Heart left ventricle (tissue), 16 donors: ENCODE measurements at places on chromosomes 6 and 20. TPM values are rescaled to one million over a fixed set of nuclear protein-coding genes. Genes with fewer than 3 reads are reported as not detected.

- no peak for DNase-seq
These were observed 38.3 kb downstream of the MRS2 start for GRCh38 chr6:24440897-24441598.

DNA sequence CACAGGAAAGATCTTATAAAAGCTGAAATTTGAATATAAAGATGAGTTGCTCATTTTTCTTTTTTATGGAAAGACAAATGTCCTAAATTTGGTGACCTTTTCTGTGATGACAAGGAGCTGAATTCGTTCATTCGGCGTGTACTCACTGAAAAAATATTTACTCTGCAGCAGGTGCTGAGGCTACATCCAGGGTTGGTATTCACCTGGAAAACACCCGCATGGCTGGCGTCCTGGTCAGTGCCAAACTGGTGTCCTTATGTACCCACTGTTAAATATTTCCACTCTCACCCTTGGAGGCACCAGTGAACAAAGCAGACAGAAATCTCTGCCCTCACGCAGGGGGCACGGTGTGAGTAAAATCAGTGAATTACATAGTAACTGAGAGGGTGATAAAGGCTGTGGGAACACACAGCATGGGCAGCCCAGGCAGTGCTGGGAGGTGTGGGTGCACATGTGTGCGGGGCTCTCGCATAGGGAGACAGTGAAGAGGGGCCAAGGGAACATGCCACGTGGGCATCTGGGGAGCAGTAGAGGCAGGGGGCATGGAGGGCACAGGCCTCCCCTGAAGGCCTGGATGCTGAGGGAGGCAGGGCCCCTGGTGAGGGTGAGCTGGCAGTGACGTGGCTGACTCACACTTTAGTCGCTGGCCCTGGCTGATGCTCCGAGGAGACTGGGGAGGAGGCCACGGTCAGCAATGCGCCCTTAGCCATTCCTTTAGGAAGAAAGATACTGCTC lies 89.7 kb downstream of the INSM1 start:
- DNase-seq: no peak

DNA sequence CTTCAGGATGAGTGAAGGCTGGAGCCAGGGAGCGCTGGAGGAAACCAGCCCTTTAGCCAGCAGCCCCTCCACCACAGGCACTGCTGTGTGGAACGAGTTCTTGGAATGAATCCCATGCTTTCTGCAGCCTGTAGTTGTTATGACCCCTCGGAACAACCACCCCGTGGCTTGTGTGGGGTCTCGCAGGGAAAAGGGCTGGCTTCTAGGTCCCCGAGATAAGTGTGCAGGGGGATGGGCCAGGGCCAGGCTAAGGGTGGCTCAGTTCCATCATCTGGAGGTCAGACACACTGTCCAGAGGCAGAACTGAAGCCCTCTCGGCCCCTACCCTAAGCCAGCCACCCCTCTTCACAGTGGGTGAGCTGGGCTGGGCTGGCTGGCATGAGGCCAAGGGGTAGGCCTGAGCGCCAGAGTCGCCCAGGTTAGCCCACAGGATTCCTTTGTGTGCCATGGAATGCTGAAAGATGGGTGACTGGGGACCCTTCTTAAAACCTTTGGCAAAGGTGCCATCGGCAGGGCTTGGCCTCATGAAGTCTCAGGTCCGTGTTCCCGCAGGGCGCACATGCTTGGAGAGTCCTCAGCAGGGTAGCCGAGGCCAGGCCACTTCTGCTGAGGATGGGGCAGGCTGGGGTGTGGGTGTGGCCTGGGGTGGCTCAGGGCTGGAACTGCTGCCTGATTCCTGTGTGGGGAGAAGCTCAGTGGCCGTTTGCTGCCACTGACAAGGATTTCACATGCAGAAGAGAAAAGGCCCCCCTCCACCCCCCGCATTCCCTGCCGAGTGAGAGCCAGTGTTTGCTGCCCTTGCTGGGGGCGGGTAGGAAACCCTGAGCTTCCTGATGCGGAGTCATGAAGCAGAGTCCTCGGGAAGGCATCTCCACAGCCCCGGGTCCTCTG lies 24.6 kb downstream of the SPATA2 start:
- no peak for DNase-seq

GRCh38 chr6:51817832-51818231 lies 269.6 kb downstream of the PKHD1 start:
- DNase-seq: no peak

DNA sequence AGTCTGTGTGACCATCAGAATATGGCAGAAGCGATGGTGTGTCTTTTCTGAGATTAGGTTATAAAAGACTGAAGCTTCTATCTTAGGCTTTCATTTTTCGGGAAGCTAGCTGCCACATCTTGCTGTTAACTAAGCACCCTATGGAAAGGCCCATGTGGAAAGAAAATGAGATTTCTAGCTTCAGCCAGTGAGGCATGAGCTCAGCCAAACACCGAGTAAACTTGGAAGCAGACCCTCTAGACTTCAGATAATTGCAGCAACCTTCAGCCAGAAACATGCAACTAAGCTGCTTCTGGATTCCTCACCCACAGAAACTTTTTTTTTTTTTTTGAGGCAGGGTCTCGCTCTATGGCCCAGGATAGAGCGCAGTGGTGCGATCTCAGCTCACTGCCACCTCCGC lies 20.6 kb downstream of the LOC128125822 start:
- DNase-seq: no peak

- no peak for DNase-seq
These were observed 69.4 kb upstream of the PRL start for GRCh38 chr6:22366214-22366613.

- no peak for DNase-seq
These were observed 98.5 kb downstream of the ARMC2 start for GRCh38 chr6:108946695-108947094.

DNA sequence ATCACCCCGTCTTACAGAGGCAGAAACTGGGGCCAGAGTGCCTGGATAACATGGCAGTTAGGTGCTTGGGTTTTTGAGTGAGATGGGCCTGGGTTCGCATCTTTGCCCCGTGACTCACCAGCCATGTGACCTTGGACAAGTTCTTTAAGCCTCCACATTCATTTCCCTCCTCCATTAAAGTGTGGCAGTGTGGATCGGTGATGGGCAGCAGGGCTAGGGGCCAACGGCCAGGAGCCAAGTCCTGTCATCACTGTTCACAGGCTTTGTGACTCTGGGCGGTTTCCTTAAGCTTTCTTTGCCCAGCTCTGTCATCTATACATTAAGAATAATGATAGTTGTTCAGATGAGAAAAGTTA lies 85.5 kb upstream of the PMEPA1 start:
- no peak for DNase-seq

DNA sequence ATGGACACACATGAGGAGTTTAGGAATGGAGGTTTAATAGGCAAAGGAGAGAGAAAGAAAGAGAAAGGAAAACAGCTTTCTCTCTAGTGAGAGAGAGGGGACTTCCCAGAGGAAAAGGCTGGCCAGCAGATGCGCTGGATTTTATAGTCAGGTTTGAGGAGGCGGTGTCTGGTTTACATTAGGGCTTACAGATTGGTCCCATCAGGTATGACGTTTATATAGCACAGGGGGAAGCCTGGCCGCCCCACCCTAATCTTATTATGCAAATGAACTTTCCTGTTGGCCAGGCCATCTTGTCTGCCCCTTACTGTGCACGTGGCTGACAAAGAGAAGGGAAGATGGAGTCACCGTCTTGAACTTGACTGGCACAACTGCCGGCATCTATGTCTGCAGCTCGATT lies 86.6 kb upstream of the QKI start:
- DNase-seq: no peak

- DNase-seq: no peak
These were observed 32.5 kb downstream of the PHACTR3 start for GRCh38 chr20:59636766-59637370.

DNA sequence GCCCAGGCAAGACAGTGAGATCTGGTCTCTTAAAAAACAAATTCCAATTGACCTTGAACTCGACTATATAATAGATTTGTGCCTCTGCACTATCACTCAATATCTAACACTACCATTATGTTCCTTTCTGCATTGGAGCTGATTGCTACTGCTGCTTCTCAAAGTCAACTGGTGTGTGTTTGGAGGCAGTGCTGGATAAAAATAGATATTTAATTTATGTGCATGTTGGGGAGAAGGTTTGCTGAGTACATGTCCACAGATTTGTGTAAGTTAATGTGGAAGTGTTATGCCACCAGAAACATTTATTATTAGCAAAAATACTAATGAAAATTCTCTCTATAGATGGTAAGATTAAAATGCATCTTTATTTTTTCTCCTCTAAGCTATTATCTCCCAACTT lies 39.5 kb downstream of the ATP9A start:
- no peak for DNase-seq

- no peak for DNase-seq
These were observed 101.9 kb downstream of the EPB41L2 start for GRCh38 chr6:130961148-130961547.

DNA sequence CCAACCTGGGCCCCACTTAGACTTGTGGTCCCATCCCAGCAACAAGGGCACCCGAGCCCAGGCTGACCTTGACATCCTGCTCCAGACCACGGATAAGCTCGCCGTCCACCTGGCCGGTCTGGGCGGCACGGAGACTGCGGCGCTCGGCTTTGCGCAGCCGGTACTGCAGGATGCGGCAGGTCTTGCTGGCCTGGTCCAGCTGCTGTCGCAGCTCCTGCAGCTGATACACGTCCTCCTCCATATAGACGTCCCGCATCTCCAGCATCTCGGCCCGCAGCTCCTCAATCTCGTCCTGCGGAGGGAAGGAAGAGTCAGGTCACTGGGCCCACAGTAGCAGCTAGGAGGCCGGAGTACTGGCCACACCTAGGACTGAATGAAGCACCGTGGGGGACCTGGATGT lies 36.8 kb upstream of the TLDC2 start:
- DNase-seq: no peak

DNA sequence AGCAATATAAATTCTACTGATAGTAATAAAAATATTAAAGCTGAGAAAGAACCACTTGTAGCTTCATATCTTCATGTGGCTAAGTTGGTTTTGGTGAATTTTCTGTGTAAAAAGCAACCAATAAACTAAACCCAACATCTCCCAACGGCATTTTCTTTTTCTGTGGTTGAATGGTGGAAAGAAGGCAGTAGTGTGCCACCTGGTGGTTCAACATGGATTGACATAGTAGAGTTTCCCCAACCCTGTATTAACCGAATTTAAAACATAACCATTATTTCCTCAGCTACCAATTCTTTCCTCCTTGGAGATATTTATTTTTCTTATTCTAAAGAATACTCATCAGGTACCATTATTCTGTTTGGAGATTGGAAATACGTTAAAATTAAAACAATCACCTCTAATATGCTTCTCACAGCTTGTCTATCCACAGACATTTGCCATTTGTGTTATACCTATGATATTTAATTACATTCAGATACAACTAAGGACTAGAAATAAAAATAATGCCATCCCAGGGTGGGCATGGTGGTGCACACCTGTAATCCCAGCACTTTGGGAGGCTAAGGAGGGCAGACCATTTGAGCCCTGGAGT lies 117.1 kb upstream of the EEF1E1 start:
- DNase-seq: peak; percentile 14

- DNase-seq: no peak
These were observed 654.8 kb downstream of the RNF144B start for GRCh38 chr6:19041906-19042305.

DNA sequence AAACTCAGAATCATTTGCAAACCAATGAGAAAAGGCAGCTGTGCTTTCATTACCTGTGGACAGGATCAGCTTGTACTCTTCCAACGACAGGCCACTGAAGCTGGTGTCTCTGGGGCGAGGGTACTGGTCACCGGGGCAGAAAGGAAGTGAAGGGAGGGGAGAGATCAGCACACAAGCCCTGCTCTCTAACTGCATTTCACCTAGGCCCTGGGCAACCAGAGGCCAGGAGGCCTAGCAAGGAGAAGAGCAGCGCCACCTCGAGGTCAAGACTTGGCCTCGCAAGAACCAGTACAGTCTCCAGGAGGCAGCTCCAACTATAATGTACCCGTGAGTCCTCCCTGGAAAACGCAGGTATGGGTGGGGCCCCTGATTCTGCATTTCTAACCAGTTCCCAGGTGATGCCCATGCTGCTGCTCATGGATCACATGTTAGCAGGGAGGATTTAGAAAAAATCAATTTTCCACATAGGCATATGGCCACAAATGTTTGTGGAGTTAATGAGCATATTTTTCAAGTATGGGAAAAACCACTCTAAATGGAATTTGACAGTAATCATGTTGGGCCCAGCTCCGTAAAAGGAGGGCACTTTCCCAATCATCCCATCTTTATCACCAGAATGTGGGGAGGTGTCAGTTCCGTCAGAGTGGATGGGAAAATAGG lies 11.0 kb downstream of the UQCC2 start:
- DNase-seq: peak; percentile 50

GRCh38 chr20:40508821-40509220 lies 180.2 kb downstream of the MAFB start:
- no peak for DNase-seq

DNA sequence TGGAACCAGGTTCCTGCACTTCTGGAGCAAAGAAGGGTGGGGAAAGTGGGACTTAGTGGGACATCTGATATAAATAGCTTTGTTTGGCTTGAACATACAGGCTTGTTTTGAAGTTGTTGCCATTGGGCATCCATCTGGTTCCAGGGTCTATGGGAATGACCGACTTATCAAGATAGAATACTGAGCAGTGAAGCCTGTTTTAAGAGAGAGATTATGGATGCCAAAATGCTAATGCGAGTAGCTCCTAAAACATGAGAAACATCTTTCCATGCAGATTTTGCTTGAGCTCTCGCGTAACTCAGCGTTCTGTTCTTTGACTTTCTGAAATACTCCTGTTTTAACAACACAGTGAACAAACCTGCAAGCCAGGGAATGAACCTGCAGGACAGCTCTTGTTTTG lies 98.5 kb downstream of the ANKS1A start:
- no peak for DNase-seq

DNA sequence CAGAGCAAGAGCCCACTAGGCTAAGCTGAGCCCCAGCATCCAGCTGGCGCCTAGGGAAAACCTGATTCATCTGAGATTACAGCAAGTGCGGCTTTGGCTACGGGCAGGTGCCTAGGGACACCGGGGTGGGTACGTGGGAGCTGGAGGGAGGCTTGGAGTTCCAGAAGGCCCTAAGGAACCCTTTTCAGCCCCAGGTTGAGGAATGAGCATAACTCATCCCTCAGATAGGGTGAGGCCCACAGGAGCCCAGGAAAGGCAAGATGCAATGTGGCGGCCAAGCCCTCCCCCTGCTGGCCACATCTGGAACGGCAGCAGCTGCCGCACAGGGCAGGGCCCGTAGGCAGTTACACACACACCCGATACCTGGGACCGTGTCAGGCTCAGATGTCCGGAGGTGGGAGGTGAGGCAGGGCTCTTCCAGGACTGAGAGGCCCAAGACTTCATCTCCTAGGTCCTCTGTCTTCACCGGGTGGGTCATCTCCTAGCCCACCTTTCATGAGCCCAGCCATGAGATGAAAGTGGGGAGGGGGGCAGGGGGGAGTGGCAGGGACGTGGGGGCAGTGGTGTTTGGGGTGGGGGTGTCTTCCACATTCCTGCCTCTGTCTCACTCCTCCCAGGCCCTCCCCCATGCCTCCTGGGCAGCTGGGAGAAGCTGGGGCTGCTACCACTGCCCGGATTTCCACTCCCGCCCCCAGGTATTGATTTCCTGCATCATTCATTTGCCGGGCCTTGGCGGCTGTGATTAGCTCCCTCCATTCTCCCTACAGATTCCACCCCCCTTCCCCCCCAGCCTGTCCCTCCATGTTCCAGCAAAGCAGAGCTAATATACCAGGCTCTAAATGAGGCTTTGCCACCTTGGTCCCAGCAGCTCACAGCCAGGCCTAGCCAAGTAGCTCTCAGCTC lies 5.5 kb downstream of the MDGA1 start:
- peak; percentile 70 for DNase-seq

The BMP6 gene
- 1.1 TPM for polyA plus RNA-seq

The MRAP2 gene
- 0.23 TPM for polyA plus RNA-seq

The HSPA12B gene
- polyA plus RNA-seq: 11.8 TPM

The CAGE1 gene
- not detected for polyA plus RNA-seq

The MEI4 gene
- not detected for polyA plus RNA-seq

The HLA-DQB2 gene
- polyA plus RNA-seq: not detected
